Caco-2 (cell line): ENCODE measurements at places on chromosomes 12 and 14. TPM values are rescaled to one million over a fixed set of nuclear protein-coding genes. Genes with fewer than 3 reads are reported as not detected.

- no peak for DNase-seq
- H3K36me3 ChIP-seq, result no peaks in the 10 kb centered on the region
- no peak overlapping the region for H3K4me3 ChIP-seq
- no peak overlapping the region for H3K27ac ChIP-seq
Observed at GRCh38 chr12:69921831-69922230, 96.8 kb downstream of the MYRFL start.

DNA sequence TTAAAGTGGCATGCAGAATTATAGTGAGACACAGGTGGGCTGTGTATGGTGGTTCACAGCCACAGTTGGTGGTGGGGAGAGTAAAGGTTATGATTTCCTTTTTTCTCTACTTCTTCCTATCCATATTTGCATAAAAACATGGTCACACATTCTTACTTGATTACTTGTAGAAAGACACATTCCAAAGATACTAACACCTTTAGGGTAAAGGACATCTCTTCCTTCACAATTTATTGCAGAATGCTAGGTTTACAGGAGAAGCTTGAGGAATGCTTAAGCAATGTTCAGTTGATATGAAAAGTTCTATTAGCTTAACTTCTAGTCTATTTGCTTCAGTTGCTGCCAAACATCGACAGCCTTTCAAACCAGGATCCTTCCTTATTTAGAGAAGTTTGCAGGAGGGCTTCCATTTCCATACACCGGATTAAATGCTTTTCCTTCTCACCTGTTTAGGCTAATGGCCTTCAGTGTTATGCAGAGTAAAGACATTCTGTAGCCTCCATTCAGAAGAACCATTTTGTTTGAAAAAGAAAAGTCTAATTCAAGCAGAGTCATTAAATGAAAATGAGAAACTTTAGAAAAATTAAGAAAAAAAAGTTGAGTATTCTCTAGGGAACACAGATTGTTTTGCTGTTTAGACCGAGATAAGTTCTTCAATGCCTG, 2.6 kb upstream of the PHC1 start:
- H3K36me3 ChIP-seq, result no peaks in the 10 kb centered on the region
- H3K4me3 ChIP-seq, result no peak overlapping the region
- no peak overlapping the region for H3K27ac ChIP-seq
- DNase-seq, result no peak

- H3K27me3 ChIP-seq, result no peaks in the 10 kb centered on the region
- DNase-seq, result no peak
- H3K27ac ChIP-seq, result no peak overlapping the region
- peaks cover 9% of the 10 kb centered on the region for H3K4me1 ChIP-seq
- no peaks in the 10 kb centered on the region; the same call in 1 of the 2 replicates for H3K36me3 ChIP-seq
- H3K4me3 ChIP-seq, result no peak overlapping the region
Observed at GRCh38 chr14:51328064-51328771, 88.2 kb downstream of the TMX1 start.

Gene KIF26A
- total RNA-seq, result 4.2 and 5.5 TPM in 2 replicates

GRCh38 chr12:58703866-58704265, 216.4 kb downstream of the LRIG3 start:
- no peaks in the 10 kb centered on the region for H3K4me1 ChIP-seq
- no peaks in the 10 kb centered on the region for H3K36me3 ChIP-seq
- H3K27ac ChIP-seq, result no peak overlapping the region
- no peak overlapping the region for H3K4me3 ChIP-seq

DNA sequence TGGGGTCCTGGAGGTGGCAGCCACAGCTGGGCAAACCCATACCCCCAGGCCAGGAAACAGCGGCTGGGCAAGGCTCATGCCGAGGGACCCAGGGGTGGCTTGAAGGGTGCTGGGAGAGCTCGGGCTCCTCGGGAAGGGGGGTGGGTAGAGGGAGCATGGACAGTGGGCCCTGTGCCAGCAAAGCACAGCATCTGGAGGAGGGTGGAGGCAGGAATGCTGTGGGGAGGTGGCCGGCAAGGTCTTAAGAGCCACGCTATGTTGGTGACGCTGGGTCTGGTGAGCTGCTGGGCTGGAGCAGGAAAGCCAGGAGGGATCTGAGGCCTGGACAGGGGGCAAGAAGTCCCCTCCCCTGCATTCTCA, 48.2 kb upstream of the DLK1 start:
- no peaks in the 10 kb centered on the region for H3K27me3 ChIP-seq
- no peaks in the 10 kb centered on the region for H3K36me3 ChIP-seq
- no peak overlapping the region for H3K4me3 ChIP-seq
- H3K27ac ChIP-seq, result no peak overlapping the region
- DNase-seq, result no peak

Gene TAS2R8
- not detected in 2 replicates for total RNA-seq

DNA sequence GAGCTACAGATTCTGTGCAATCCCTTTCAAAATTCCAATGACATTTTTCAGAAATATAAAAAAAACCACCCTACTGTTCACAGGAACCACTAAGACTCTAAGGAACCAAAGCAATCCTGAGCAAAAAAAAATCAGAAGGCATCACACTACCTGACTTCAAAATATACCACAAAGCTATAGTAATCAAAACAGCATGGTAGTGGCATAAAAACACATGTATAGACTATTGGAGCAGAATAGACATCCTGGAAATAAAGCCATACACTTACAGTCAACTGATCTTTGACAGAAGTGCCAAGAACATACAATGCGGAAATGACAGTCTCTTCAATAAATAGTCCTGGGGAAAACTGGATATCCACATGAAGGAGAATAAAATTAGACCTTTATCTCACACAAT, 56.5 kb downstream of the EGLN3 start:
- no peaks in the 10 kb centered on the region for H3K27me3 ChIP-seq
- no peaks in the 10 kb centered on the region for H3K4me1 ChIP-seq
- H3K36me3 ChIP-seq, result no peaks in the 10 kb centered on the region
- H3K4me3 ChIP-seq, result no peak overlapping the region
- no peak for DNase-seq

Gene POU6F1
- 4.1 and 5.3 TPM in 2 replicates for total RNA-seq

Gene PLBD1
- total RNA-seq, result 21.1 and 21.4 TPM in 2 replicates

DNA sequence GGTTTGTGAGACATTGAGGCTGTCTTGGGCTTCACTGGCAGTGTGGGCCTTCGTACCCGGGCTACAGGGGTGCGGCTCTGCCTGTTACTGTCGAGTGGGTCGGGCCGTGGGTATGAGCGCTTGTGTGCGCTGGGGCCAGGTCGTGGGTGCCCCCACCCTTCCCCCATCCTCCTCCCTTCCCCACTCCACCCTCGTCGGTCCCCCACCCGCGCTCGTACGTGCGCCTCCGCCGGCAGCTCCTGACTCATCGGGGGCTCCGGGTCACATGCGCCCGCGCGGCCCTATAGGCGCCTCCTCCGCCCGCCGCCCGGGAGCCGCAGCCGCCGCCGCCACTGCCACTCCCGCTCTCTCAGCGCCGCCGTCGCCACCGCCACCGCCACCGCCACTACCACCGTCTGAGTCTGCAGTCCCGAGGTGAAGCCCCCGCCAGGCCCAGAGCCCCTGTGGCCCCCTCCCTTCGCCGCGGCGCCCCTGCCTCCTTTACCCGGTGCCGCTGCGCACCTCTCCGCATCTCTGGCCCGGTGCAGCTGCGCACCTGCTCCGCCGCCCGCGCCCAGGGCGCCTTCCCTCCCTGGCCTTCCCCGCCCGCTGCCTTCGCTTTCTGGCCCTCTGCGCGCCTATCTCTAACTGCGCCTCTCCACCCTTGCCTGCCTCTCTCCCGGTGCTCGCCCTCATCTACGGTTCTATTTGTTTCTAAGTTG, at the start of gene ENO2:
ENO2 (plus strand) TSS at position 335 of the 701 bp plus-strand sequence. CDS start 1,253 bp downstream, outside the sequence.
- H3K27ac ChIP-seq, result no peak within 1 kb of the TSS
- H3K27me3 ChIP-seq, result no peaks in the 10 kb centered on the region
- H3K4me3 ChIP-seq, result peak within 1 kb of the TSS; percentile 69
- H3K4me1 ChIP-seq, result peaks cover 14% of the 10 kb centered on the region

Gene PROX2
- total RNA-seq, result not detected in 2 replicates

DNA sequence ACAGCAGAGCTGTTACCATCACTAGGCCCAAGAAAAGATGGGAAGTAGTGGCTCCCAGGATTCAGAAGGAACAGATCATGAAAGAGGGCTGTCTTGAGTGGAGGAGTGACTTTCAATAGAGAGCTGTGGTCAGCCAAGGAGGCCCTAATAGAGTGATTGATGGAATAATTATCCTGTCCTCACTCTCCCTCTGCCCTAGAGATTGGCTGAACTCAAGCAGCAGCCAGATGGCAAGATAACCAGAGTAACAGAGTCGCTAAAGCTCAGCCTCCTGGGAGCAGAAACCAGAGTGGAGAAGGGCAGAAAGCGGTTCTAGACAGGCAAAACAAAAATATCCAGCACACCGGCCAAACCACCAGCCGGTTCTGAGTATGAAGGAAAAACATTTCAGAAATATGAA, 23.1 kb downstream of the GMFB start:
- H3K27me3 ChIP-seq, result no peaks in the 10 kb centered on the region; the same call in 1 of the 2 replicates
- H3K4me1 ChIP-seq, result peaks cover 5% of the 10 kb centered on the region
- H3K4me3 ChIP-seq, result no peak overlapping the region
- no peaks in the 10 kb centered on the region for H3K36me3 ChIP-seq
- no peak for DNase-seq
- H3K27ac ChIP-seq, result no peak overlapping the region

Gene NDUFA12
- 122 and 131 TPM in 2 replicates for total RNA-seq

DNA sequence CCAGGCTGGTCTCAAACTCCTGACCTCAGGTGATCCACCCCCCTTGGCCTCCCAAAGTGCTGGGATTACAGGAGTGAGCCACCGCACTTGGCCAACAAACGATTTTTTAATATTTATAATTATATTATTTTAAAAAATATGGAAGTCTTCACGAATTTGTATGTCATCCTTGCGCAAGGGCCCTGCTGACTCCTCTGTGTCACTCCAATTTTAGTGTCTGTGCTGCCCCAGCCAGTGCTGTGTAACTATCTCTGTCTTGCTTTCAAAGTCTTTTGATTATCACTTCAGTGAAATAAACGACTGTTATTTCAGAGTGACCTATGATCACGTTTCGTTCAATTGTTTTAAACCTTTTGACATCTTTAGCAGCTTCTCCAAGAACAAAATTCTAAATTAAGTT, 13.1 kb upstream of the MMP17 start:
- no peak for DNase-seq
- no peaks in the 10 kb centered on the region for H3K36me3 ChIP-seq
- no peak overlapping the region for H3K27ac ChIP-seq
- H3K27me3 ChIP-seq, result no peaks in the 10 kb centered on the region
- H3K4me1 ChIP-seq, result peaks cover 3% of the 10 kb centered on the region; the same call in 1 of the 2 replicates

Gene IL31
- total RNA-seq, result not detected in 2 replicates

DNA sequence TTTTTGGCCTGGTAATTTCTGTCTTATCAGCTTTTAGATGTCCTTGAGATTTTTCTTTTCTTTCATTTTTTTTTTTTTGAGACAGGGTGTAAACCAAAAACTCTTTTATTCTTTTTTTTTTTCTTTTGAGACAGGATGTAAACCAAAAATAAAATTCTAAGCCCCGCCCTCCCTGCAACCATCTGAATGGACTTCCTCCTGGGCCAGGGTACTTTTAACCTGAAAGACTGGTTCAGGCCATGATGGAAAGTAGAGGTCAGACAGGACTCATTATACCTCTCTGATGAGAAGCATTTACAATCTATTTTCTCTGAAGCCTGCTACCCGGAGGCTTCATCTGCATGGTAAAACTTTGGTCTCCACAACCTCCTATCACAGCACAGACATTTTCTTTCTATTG, 33.5 kb upstream of the TCL1B start:
- no peak for DNase-seq
- H3K4me3 ChIP-seq, result no peak overlapping the region
- no peak overlapping the region for H3K27ac ChIP-seq
- H3K27me3 ChIP-seq, result no peaks in the 10 kb centered on the region
- no peaks in the 10 kb centered on the region for H3K4me1 ChIP-seq

GRCh38 chr14:67819563-67820421, at the start of gene RAD51B:
Gene RAD51B (plus strand): TSS chr14:67819779.
- peak within 1 kb of the TSS; percentile 86 for H3K27ac ChIP-seq
- peak within 1 kb of the TSS; percentile 52 for H3K4me3 ChIP-seq
- no peaks in the 10 kb centered on the region for H3K27me3 ChIP-seq
- peaks cover 12% of the 10 kb centered on the region for H3K4me1 ChIP-seq
- H3K36me3 ChIP-seq, result no peaks in the 10 kb centered on the region

Gene SLCO1C1
- total RNA-seq, result not detected in 2 replicates

GRCh38 chr12:110090266-110091135, 33.7 kb upstream of the IFT81 start:
- H3K27ac ChIP-seq, result no peak overlapping the region
- H3K4me3 ChIP-seq, result no peak overlapping the region
- DNase-seq, result no peak
- H3K27me3 ChIP-seq, result no peaks in the 10 kb centered on the region

GRCh38 chr12:98532687-98533304, 17.4 kb downstream of the TMPO start:
- H3K27me3 ChIP-seq, result no peaks in the 10 kb centered on the region
- H3K27ac ChIP-seq, result peak overlapping the region; percentile 69
- H3K4me1 ChIP-seq, result peaks cover 19% of the 10 kb centered on the region
- peaks cover 2% of the 10 kb centered on the region for H3K36me3 ChIP-seq
- no peak overlapping the region for H3K4me3 ChIP-seq
- peak; percentile 77 for DNase-seq

DNA sequence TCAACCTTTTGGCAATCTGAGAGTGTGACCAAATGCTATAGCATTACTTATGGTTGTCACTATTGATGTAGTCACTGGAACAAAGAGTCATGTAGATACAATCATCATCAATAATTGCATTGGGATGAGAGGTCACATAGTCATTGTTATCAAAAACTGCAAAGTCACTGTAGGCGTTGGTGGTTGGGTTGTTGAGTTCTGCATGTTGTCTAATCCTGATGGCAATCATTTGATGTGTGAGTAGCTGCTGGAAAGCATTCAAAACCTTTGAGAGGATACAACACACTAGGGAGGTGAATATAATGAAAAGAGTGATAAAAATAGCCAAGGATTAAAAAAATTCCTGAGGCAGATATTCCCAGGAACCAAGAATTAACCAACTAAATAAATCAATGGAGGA, 214.7 kb upstream of the SYT10 start:
- H3K36me3 ChIP-seq, result no peaks in the 10 kb centered on the region
- DNase-seq, result no peak
- no peak overlapping the region for H3K4me3 ChIP-seq
- no peak overlapping the region for H3K27ac ChIP-seq
- no peaks in the 10 kb centered on the region for H3K4me1 ChIP-seq

Gene B4GALNT1
- 4.2 and 5.7 TPM in 2 replicates for total RNA-seq

- no peak for DNase-seq
- peak overlapping the region; percentile 82 for H3K4me3 ChIP-seq
- no peaks in the 10 kb centered on the region for H3K36me3 ChIP-seq
- H3K27me3 ChIP-seq, result no peaks in the 10 kb centered on the region
Observed at GRCh38 chr12:127146991-127147718, 1119.8 kb upstream of the TMEM132C start.

DNA sequence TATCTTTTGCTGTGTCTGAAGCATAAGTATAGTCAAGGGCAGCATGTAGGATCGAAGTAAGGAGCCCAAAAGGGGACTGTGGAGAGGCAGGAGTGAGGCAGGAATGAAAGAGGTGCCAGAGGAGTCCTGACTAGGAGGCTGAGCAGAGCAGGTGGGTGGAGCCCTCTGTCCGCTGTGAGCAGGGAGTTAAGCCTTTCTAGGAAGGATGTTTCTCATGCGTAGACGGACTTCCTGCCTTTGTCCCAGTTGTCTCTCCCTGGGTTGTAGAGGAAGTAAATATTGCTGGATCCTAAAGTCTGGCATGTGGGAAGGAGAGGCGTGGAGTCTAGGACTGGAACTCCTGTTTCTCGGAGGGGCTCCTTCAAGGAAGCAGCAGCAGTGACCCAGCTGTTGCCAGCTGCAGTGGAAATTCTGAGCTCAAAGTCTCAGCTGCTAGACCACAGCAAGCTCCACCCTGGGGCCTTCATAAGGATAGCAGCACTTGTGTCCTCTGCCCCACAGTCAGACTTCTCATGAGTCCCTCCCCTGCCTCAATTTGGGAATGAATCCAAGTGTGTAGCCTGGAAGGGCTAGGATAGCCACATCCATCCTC, 44.0 kb downstream of the RBMS2 start:
- H3K4me3 ChIP-seq, result no peak overlapping the region
- H3K4me1 ChIP-seq, result no peaks in the 10 kb centered on the region
- peak; percentile 8 for DNase-seq
- H3K36me3 ChIP-seq, result no peaks in the 10 kb centered on the region; the same call in 1 of the 2 replicates
- no peak overlapping the region for H3K27ac ChIP-seq
